ENCODE measurements at places on chromosomes 2 and 18.

DNA sequence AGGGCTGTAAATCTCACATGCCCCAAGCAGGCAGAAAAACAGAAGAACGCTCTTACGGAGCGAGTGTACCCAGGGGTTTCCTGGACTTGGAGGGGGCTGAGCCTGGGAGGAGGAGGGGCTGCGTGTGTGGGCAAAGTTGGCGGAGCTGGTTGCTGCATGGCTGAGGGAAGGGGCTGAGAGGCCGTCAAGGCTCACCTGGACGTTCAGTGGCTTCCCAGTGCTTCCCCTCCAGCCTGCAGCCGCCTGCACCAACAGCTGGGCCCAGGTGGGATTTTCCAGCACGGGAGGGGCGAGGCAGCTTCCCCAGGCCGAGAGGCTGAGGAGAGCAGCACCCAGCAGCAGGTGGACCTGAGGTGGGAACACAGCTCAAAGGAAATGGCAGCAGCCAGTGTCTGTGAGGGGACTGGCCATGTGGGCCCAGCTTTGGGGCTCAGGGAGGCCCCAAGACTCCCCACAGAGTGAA lies 70.6 kb upstream of the CTDP1 start:
- no peak for DNase-seq

DNA sequence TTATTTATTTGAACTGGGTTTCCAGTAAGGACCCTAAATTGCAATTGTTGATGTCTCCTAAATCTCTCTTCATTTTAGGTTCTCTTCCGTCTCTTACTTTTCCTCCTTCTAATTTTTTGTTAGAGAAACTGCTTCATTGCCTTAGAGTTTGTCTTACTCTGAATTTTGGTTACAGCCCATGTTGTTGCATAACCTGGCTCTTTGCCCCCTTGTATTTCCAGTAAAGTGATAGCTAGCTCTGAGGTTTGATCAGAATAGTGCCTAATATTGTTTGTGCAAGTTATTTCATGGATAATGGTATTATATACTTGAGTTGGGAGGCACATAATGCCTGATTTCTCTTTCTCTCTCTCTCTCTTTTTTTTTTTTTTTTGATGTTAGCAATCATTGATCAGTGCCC lies 71.8 kb downstream of the MGAT5 start:
- DNase-seq, result no peak

GRCh38 chr18:35153609-35154272 lies 87.1 kb upstream of the ZNF397 start:
- peak; percentile 67 for DNase-seq

GRCh38 chr18:67805261-67805660 lies 288.7 kb upstream of the DSEL start:
- DNase-seq, result no peak
